Muscle of leg (tissue), 16 donors: ENCODE measurements at places on chromosomes 13 and 19. TPM values are rescaled to one million over a fixed set of nuclear protein-coding genes. Genes with fewer than 3 reads are reported as not detected.
A peak's percentile ranks its signal among the peaks of the same experiment; 100 is the strongest.

The SPRYD7 gene
- total RNA-seq: 6.1 TPM

The LRRC63 gene
- total RNA-seq: 0.04 TPM

The UBL3 gene
- 14.0 TPM for total RNA-seq

- no peaks in the 10 kb centered on the region for H3K36me3 ChIP-seq
- peak; percentile 66 for DNase-seq
- no peaks in the 10 kb centered on the region for H3K27me3 ChIP-seq
- H3K27ac ChIP-seq: no peak overlapping the region
- H3K4me1 ChIP-seq: no peaks in the 10 kb centered on the region
Measured at GRCh38 chr13:98189841-98190505, 12.9 kb upstream of the RNF113B start.

DNA sequence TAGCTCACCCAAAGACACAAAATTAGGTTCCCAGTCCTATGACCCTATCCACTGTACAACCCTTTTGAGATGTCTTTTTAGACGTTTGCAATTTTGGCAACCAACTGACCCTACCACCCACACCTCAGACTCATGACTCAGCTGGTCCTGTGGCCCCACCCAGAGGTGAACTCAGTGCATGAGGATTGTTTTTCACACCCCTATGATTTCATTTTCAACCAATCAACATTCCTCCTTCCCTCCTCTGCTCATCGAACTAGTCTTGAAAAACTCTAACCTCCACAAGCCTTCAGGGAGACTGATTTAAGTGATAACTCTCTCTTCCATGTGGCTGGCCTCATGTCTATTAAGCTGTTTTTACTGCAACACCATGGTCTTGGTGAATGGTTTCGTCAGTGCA lies 350.7 kb downstream of the UQCRFS1 start:
- H3K27me3 ChIP-seq: peaks cover 2% of the 10 kb centered on the region
- H3K4me3 ChIP-seq: no peak overlapping the region
- H3K4me1 ChIP-seq: peaks cover 3% of the 10 kb centered on the region
- no peak overlapping the region for H3K27ac ChIP-seq
- H3K36me3 ChIP-seq: no peaks in the 10 kb centered on the region

DNA sequence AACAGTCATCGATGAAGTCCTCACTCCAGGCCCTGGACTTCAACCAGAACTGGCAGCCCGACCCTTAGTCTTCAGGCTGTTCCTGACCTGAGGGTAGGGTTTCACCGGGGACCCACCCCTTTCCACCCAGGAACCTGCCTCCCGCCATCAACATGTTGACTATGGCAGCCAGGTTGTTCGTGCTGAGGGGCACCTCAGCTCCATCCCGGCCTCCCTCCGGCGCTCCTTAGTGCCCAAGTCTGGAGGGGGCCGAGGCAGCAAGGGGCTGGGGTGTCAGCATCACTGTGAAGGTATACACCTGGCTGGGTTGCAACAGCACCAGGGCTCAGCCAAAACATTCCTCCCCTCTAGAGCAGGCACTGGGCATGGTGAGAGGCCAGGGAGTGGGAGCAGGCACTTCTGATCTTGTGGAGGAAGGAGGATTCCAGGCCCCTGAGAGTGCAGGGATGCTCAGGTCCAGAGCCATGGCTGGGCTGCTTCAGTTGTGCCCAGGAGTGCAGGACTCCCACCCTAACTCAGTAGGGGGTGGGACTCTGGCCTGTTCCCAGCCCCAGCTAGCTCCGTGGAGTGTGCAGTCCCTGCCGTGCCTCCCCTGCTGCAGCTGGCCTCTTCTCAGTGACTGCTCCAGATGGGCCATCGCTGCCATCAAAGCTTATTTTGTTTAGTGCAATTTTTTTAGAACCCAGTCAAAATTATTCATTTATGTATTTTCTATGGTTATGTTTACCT lies 1445.9 kb downstream of the PCDH9 start:
- H3K27me3 ChIP-seq: no peaks in the 10 kb centered on the region
- no peak overlapping the region for H3K4me3 ChIP-seq
- DNase-seq: no peak
- no peaks in the 10 kb centered on the region for H3K36me3 ChIP-seq
- H3K27ac ChIP-seq: no peak overlapping the region
- H3K4me1 ChIP-seq: no peaks in the 10 kb centered on the region

GRCh38 chr19:52948025-52948770 lies 14.5 kb downstream of the ZNF816 start:
- H3K36me3 ChIP-seq: peaks cover 18% of the 10 kb centered on the region
- H3K27ac ChIP-seq: no peak overlapping the region
- no peak for DNase-seq
- H3K4me1 ChIP-seq: peaks cover 14% of the 10 kb centered on the region
